ENCODE measurements at places on chromosomes 2 and 18.
A peak's percentile ranks its signal among the peaks of the same experiment; 100 is the strongest.

GRCh38 chr2:30095402-30095801, 51.4 kb upstream of the YPEL5 start:
- DNase-seq, result no peak

- no peak for DNase-seq
Measured at GRCh38 chr18:13427354-13427753, 208.8 kb downstream of the LDLRAD4 start.

GRCh38 chr2:73000808-73001570, 70.5 kb downstream of the SFXN5 start:
- no peak for DNase-seq

DNA sequence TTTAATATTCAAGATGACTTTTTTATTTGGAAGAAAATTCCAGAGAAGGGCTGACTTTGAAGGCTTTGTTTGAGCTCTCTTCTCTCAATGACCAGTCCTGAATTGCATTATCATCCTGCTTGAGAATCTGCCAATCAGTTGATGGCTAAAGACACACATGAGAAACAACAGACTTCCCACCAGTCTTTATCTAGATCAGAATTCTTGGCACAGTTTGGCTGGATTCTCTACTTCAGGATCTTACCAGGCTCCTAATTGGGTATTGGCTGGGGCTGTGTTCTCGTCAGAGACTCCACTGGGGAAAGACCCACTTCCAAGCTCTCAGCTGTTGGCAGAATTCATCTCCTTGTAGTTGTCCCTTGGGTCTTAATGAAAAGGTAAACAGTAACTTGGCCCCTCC, 86.0 kb downstream of the WDSUB1 start:
- no peak for DNase-seq

- no peak for DNase-seq
Measured at GRCh38 chr18:21463718-21464117, 136.8 kb downstream of the ESCO1 start.

- DNase-seq, result no peak
Measured at GRCh38 chr18:49521216-49521835, 34.3 kb upstream of the C18orf32 start.

DNA sequence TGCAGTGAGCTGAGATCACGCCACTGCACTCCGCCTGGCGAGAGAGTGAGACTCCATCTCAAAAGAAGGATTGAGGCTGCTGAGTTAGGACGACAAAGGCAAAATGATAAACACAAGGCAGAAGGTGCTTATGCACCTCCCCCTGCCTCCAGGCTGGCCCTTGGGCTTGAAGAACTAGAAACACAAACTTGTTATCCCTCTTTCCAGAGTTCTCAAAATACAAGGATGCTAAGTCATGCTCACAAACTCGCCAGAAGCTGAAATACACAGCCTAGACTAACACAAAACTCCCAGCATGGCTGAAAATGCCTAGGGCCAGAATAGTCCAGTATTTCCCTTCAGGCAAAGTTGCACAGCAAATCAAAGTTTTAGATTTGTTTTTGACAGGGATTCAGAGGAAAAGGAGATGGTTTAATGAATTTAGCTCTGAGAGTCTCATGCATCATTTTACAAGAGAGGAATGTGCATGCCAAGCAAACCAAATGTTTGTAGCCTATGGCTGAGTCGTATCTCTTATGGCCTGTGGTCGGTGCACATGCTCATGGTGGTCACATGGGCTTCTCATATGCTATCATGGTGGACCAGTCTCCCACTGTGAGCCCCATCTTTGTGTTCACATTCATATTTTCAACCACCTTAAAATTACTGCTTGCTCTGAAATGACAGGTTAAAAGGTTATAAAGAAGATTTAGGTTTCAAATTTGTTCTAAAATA, 16.2 kb upstream of the MREG start:
- DNase-seq, result no peak

GRCh38 chr18:64099244-64099643, 49.6 kb downstream of the LINC00305 start:
- no peak for DNase-seq

GRCh38 chr18:34222307-34223163, 2.2 kb downstream of the NOL4 start:
- DNase-seq, result no peak

- peak; percentile 65 for DNase-seq
Measured at GRCh38 chr2:73175663-73176204, 26.6 kb upstream of the NOTO start.

GRCh38 chr18:38747153-38747552, 1181.6 kb upstream of the CELF4 start:
- no peak for DNase-seq

GRCh38 chr2:165903406-165903805, 50.2 kb downstream of the TTC21B start:
- no peak for DNase-seq

- no peak for DNase-seq
Measured at GRCh38 chr18:75533950-75534349, 106.4 kb upstream of the SMIM21 start.

GRCh38 chr2:232950751-232951150, 62.3 kb downstream of the NGEF start:
- DNase-seq, result no peak

- DNase-seq, result peak; percentile 39
Measured at GRCh38 chr18:10560452-10561045, 34.7 kb downstream of the NAPG start.

GRCh38 chr2:216654528-216655052, 21.4 kb downstream of the IGFBP2 start:
- no peak for DNase-seq

DNA sequence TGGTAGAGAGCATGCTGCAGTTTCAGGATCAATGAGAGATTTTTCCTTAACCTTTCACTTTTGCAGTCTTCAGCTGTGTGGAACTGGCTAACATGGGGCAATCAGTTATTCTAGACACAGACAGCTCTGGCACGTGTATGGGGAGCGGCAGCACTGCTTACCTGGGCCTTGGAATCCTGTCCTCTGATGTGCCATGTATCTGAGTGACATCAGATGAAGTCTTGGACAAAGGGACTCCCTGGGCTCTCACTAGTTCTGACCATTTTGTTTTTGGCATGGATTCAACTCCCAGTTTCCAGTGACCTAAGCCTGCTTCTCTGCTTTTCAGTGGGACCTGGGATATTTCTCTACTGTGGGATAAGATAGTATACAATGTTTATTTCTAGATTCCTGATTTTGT, 54.3 kb downstream of the RNF144A start:
- DNase-seq, result no peak

- DNase-seq, result no peak
Measured at GRCh38 chr2:144426981-144427479, 92.9 kb downstream of the ZEB2 start.

DNA sequence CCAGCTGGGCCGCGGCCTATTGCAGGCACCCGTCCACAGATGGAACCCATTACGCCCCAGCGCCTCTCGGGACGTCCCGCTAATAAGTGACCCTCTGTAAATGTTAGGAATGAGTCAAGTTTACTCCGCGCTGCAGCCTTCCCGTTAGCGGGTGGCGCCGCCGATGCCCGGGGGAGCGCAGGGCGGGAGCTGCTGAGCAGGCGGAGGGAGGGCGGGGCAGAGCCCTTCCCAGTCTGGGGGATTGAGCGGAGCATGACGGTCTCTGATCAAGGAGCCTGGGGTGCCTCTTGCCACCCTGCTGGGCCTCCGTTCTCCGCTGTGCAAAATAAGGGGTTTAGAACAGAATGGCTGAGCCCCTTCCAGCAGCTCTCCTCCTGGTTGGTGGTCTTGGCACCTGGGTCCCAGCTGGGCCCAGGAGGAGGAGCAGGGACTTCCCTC, 10.5 kb downstream of the CROCC2 start:
- no peak for DNase-seq

- DNase-seq, result no peak
Measured at GRCh38 chr18:8501044-8501443, 108.2 kb upstream of the RAB12 start.

DNA sequence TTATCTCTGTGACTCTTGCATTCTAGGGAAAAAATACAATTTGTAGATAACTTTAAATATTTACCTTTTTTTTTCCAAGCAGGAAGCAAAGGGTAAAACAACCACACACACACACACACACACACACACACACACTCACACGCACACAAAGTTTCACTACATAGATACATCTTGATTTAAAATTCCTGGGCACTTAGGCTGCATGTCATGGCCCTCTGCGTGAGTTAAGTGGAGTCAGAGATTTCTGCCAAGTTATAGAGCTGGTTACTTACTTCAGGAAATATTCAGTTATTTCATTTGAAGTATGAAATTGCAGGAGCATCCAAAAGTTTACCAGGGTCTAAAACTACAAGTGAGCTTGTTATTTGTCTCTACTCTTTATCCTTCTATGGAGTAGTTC, 612.0 kb downstream of the IRS1 start:
- no peak for DNase-seq

GRCh38 chr18:74742573-74743243, 145.0 kb downstream of the ZNF407 start:
- no peak for DNase-seq

DNA sequence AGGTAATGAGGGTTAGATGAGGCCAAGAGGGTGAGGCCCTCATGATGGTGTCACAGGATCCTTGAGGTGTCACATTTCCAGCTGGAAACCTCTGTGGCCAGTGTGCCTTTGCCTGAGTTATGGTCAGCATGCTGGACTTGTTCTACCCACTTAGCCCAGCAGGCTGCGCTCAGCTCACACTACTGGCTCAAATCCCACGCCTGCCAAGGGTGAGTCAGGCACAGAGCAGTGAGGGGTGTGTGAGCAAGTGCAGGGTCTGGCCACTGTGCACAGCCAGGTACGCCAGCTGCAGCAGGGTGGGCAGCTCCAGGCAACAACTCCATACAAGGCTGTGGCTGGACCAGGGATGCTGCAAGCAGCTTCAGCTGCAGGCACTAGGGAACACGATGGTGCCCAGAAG, 616.6 kb upstream of the FSHR start:
- DNase-seq, result no peak

- DNase-seq, result no peak
Measured at GRCh38 chr2:242098034-242098433, 228.5 kb downstream of the RTP5 start.

DNA sequence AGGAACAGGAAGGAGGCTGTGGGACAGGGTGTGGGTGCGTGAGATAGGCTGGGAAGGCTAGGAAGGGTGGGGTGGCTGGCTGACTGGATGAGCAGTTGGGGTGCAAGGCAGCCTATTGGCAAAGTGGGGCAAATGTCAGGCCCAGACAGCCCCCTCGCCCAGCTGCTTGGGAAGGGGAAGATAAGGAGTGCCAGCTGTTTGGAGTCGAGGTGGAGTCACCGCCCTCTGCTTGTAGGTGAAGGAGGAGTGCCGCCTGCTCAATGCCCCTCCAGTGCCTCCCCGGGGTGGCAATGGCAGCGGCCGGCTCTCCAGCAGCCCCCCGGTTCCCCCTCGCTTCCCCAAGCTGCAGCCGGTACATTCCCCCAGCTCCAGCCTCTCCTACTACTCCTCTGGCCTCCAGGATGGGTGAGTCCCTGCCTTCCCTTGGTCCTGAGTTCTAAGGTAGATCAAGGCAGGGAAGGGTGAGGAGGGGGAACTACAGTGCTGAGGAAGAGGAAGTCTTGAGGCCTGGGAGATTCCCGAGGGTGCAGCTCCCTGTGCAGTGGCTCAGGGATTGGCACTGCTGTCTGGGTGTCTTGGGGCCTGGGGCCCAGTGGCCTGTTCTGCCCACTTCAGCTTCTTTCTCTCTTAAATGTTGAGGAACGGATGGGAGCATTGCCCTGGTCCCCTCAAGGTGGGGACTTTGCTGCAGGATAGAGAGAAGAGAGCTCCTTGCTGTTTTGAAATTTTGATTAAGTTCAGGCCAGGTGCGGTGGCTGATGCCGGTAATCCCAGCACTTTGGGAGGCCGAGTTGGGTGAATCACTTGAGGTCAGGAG, 13.3 kb downstream of the GAREM2 start:
- no peak for DNase-seq

DNA sequence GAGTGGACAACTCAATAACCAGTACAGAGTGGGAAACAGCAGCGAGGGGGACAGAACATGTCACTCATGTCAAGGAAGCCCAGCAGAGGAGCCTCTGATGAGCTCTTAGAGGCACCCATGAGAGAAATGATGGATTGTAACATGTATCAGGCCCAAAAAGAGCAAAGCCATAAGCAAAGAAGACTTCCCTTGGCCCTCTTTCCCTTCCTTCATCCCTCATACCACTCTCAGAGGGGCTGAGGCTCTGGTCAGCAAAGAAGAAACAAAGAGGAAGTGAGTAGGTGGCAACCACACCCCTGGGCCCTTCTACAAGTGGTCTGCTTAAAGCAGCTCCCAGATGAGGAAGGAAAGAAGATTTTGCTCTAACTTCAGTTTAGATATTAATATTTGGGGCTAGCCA, 112.8 kb downstream of the CDC42EP3 start:
- DNase-seq, result no peak

DNA sequence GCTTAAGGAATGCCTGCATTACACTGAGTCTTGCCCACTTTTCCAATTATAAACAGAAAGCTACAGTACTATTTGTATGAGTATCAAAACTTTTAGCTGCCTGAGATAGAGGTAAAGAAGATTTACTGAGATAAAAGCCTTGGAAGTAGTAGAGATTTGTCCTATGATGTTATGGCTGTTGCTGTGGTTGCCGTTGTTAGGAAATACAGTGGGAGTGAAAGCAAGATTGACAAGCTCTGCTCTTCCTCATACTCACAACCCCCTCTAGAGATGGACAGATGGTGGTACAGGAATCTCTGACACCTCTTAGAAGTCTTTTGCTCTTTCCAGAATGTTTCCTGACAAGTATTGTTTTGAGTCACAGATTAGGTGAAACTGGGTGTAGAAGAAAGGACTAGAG, 242.5 kb downstream of the RPIA start:
- no peak for DNase-seq

DNA sequence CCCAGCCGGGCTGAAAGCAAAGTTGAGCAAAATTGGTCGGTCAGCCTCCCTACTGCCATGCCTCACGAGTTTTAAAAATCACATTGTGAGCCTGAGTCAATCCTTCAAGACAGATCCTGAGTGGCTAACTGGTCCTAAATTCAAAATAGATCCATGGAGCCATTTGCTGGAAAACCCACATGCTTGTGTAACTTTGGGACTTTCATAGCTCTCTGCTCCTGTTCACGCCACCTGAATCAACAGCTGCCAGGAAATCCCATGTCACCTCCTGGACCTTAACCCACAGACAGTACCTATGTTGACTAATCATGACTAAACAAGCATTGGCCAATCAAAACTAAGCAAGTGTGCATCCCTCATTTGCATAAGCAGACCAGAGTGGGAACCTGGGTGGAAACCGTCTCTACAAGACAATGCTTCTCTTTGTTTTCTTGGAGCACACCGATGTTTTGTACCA, 42.8 kb upstream of the LDLRAD4 start:
- no peak for DNase-seq

DNA sequence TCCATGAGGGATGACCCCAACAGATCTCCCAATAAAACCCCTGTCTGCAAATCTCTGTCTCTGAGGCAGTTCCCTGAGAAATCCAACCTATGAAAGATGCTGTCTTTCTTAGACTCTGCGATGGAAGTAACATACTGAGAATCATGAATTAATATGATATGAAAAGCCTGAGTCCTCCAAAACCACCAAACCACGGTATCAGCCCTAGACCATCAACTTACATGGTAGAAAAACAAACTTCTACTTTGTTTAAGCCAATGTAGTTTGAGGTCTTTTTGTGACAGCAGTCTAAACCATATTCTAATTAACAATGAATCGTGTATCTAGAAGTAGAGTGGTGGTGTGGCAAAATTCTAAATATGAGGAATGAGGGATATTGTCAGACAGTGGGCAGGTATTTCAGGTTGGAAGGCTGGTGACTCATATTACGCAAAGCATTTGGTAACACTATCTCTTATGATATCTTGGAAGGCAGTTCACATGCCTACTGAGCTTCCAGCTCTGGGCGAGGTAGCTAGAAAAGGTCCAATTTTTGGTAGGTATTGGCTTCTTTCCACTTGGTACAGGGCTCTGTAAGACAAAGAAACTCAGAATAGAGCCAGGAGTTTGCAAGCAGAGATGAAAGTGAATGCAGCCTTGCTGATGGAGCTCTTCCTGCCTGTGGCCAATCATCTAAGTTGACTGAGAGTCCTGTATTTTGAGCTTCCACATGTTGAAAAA, 215.8 kb downstream of the ZFP36L2 start:
- DNase-seq, result no peak

Data from naive B cell (primary cell).